ENCODE measurements at places on chromosomes 5 and 9. TPM values are rescaled to one million over a fixed set of nuclear protein-coding genes. Genes with fewer than 3 reads are reported as not detected.

The PCDHA3 gene
- polyA plus RNA-seq: not detected

The FRMD3 gene
- polyA plus RNA-seq: 41.9 TPM

The C5orf52 gene
- polyA plus RNA-seq: not detected

The CXXC5 gene
- 76.4 TPM for polyA plus RNA-seq

The BTNL9 gene
- 20.2 TPM for polyA plus RNA-seq

The PARP8 gene
- polyA plus RNA-seq: 9.6 TPM

The THBS4 gene
- polyA plus RNA-seq: 244 TPM

Measured in muscle of arm (tissue), 14 donors.